ENCODE measurements at places on chromosomes 12 and 14. TPM values are rescaled to one million over a fixed set of nuclear protein-coding genes. Genes with fewer than 3 reads are reported as not detected.

DNA sequence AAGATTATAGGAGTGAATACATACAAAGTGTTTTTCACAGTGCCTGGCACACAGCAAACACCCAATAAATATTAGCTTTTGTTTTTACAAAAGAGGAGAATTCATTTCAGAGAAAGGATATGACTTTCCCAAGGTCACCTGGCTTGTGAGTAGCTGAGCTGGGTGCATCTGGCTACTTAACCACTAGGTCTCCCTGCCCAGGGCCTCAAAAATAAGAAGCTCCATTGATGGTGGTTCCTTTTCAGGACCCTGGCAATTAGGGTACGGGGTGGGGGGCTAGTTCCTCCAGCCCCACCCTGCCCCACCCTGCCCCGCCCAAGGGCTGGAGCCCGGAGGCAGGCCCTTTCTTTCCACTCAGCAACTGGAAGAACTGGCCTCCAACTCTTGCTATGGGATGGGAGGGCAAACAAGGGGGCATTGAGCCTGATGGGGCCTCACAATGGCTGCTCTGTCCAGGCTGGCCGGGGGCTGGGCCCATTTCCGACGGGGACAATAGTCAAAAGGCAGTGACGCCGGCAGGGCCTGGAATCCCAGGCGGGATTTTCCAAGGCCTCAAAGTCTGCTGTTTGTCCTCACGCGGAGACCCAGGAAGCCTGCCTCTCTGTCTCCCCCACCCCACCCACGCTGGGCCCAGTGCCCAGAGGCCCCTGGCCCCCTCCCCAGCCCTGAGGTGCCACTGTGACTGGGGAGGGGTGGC, 8.2 kb upstream of the ATG101 start:
- no peak for DNase-seq

DNA sequence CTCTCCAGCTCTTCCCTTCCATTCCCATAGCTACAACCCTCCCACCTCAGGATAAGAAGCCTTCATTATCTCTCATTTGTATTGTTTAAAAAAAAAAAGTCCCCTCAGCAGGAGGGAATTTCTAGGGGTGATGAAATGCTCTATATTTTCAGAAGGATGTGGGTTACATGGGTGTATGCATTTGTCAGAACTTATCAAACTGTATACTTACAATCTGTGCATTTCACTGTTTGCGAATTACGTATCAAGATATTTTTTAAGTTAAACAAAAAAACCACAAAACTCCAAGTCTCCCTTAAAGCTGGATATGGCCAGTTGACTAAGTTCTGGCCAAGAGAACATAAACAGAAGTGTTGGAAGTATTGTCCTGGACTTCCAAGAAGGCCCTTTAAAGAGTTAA, 2.0 kb upstream of the FKBP11 start:
- no peak for DNase-seq

- DNase-seq = no peak
Measured at GRCh38 chr12:47800582-47800981, 19.1 kb downstream of the HDAC7 start.

- no peak for DNase-seq
Measured at GRCh38 chr12:70110085-70110484, 133.1 kb upstream of the CNOT2 start.

RPGRIP1 gene
- 0.73 TPM for polyA plus RNA-seq

DNA sequence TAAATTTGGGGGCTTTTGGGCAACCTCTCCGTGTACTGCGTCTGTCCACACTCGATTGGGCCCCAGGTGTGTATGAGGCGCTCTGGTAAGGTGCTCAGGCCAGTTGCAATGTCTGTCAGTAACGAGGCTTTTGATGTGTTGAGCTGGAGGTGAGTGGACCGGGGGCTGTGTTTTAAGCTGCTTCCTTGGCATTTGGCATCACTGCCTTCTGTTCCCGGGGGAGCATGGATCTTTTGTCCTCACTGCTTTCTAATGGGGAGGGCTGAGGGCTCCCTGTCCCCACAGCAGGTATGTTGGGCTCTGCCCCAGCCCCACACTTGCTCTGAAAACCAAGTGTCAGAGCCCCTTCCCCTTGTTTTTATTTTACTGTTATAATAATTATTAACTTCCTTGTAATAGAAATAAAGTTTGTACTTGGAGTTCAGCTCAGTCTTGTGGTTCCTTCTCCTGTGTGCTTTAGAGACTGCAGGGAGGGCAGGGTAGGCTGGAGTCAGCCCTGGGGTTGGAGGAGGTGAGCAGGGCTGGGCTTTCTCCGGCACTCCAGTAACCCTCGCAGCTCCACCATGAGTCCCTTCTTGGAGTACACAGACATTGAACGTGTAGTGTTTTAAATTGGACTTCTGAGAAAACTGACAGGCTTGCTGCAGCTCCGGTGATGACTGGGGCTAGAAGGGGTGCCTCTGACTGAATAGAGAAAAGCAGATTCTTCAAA, 28.0 kb downstream of the TRAFD1 start:
- DNase-seq = no peak

SERPINA10 gene
- polyA plus RNA-seq = 2.8 TPM

GRCh38 chr12:109921982-109922381, 21.9 kb downstream of the TCHP start:
- DNase-seq = no peak

GRCh38 chr14:69635981-69636639, 24.7 kb downstream of the SUSD6 start:
- no peak for DNase-seq

- DNase-seq = no peak
Measured at GRCh38 chr12:122147514-122148290, 26.3 kb downstream of the IL31 start.

DNA sequence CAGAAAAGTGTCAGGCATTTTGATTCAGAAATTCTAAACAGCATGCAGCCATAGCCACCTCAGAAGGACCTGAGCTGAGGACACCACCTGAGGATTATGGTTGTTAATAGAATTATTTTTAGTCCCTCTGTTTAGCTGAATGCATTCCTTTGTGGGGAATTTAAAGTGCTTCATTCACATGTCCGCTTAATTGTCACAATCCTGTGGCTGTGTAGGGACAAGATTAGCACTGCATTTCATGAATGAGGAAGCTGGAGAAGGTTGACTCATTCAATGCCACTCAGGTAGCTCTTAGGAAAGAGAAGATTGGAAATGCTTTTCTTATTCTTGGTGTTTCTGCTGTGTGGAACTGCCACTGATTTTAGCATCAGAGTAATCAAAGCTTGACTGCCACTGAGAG, 42.0 kb upstream of the KRR1 start:
- DNase-seq = no peak

Data from small intestine (tissue), 16 donors.